ENCODE measurements at places on chromosomes 1 and 21.

GRCh38 chr1:54215523-54215922 lies 15.6 kb downstream of the MRPL37 start:
- no peak for DNase-seq

- no peak for DNase-seq
Measured at GRCh38 chr1:226699166-226699565, 39.9 kb downstream of the ITPKB start.

DNA sequence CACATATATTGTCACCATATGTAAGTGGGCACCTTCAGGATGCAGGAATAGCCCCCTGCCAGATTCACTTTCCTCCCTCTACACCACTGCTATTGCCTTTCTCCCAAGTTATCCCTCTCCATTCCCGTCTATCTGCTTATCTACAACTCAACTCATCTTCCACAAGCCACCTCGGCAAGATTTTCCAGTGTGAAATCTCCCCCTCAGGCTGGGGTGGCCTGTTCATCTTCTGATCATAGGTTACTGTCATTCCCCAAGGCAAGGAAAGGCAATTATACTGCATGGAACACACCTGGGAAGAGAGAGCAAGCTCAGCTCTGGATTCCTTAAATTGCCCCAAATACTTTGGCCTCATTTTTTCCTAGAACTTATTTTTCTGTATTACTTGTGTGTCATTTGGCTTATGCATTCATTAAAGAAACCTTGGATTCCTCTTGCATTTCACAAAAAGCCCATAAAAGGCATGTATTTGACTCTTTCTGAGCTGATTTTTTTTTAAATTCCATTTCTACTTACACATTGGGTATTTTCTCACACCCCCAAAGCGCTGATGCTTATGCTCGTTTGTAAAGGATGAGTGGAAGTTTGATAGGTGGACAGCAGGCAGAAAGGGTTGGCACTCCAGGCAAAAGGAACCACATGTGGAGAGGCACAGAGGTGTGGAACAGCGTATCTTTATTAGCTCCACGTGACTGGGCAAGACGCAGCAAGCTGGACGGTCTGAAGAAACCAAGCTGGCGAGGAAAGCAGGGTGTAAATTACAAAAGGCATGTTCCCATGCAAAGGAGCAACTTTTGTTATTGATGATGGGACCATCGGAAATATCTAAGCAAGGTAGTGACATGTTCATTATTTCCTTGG lies 169.7 kb upstream of the RAB4A start:
- DNase-seq: no peak

GRCh38 chr1:22383526-22384294 lies 67.9 kb upstream of the ZBTB40 start:
- DNase-seq: no peak

DNA sequence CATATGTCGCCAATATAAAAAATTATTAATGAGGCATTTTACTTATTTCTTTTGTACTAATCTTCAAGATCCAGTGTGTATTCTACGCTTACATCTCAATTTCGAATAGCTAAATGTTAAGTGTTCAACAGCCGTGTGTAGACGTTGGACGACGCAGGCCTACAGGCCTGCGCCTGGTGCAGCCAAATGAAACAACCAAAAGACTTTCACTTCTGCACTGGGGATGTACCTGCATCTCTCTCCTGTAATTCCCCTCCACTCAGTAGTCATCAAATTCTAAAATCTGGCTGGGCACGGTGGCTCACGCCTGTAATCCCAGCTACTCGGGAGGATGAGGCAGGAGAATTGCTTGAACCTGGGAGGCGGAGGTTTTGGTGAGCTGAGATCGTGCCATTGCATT lies 76.8 kb upstream of the HNRNPU start:
- DNase-seq: no peak

GRCh38 chr21:44078411-44078981 lies 28.7 kb upstream of the PWP2 start:
- DNase-seq: no peak

DNA sequence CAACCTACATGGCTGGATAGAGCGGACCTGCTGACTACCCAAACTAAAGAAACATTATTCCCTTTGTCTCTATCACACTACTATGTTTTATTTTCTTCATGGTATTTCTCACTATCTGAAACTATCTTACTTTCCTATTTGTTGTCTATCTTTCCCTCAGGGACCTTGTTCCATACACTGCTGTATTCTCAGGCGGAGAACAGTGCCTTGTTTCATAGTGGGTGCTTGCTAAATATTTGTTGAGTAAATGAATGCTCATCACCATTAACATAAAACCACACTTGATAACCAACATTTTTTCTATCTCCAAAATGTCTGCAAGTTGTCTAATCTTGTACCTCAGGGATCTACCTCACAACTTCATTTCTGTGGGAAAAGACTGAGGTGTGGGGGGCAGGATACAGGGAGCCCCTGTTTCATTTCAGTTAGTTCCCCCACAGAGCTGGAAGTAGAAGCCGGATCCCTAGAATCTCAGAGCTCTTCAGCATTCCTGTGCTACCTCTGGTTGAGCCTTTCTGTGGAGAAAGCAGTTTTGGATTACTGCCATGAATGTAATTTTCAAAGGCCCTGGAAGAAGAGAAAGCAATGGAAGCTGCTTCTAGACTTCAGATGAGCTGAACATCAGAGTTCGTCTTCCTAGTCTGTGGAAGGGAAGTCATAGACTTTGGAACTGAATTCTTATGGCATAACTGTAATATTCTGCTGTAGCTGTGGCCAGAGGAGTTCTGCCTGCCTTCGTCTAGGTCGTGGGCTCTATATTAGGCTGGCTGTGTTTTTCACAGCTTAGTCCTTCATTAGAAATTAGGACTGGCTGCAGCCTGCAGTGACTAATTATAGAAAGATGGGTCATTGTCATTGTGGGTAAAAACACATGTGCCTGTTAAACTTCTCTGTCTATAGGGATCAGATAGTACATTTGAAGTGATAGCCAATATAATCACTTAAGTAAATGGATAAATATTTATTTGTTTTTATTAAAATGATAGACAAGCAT lies 293.2 kb upstream of the SGIP1 start:
- no peak for DNase-seq

- DNase-seq: no peak
Measured at GRCh38 chr1:8116894-8117264, 90.8 kb upstream of the ERRFI1 start.

GRCh38 chr1:79457562-79458224 lies 451.2 kb upstream of the ADGRL4 start:
- no peak for DNase-seq

GRCh38 chr1:168628807-168629206 lies 52.4 kb downstream of the XCL1 start:
- no peak for DNase-seq
